ENCODE measurements at places on chromosomes 3 and 15.

DNA sequence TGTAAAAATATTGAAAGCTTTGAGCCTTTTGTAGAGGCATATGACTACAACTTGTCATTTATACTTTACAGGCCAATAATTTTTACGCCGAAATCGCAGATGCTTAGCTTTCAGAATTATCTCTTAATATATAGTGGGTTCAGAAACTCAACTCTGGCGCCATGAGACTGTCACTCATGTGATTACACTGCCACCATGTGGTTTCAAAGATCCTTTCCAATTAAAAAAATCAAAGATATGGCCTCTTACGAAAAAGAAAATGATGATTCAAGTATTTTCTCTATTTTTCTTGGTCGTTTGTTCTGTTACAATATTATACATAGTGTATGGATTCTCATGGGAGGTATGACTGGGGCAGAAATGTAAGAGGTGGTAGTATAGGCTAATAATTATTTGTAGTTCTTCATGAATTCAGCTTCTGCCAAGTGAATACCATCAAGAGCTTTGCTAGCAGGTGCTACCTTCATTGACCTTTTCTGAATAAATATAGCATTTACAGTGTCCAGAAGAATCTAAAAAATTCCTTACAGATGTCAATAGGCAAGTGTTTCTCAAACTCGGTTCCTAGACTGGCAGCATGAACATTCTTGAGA is 751.7 kb upstream of the GOLIM4 start:
- DNase-seq = no peak

- DNase-seq = peak; percentile 66
Observed at GRCh38 chr3:98039322-98040024, 4.4 kb upstream of the GABRR3 start.

- no peak for DNase-seq
Observed at GRCh38 chr3:146589899-146590508, 15.1 kb downstream of the PLSCR5 start.

DNA sequence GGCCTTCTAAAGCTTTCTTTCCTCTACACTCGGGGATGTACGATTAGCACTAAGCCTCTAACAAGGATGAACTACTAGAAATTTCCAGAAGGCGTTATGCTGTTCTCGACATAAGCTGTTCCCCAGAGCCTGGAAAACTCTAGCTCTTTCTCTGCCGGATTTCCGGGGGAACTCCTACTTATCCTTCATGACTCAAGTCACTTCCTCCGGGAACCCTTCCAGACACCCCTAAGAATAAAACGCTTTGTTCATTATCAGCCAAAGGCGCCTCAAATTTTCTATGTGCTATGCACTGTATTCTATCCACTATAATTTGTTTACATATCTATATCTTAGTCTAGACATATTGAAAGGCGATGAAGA is 455 bp upstream of the SNAP23 start:
- no peak for DNase-seq

Measured in CD4-positive, alpha-beta T cell treated with Interferon gamma for 1 hour (primary cell).